ENCODE measurements at places on chromosomes 13 and 19.

GRCh38 chr13:21673539-21673788 lies 2.6 kb downstream of the FGF9 start:
- no peak for DNase-seq

GRCh38 chr19:38924388-38924787 lies 6.2 kb downstream of the SARS2 start:
- no peak for DNase-seq

GRCh38 chr13:75784003-75784402 lies 147.9 kb downstream of the LMO7 start:
- no peak for DNase-seq

DNA sequence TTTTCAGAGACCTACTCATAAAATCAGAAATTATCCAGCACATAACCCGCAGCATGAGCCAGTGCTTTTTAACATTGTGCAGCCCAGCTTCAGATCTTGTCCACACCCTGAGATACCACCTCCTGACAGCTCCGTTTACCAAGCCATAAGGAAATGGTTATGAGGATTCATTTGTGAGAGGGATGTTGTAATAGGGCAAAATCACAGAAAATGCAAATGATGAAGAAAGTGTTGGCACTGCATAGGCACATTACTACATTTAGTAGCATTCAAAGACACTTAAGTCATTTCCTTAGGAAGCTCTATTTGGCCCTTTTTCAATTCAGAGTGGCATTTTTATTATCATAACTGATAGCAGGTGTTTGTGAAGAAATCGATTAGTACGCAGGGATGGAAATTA lies 277.5 kb downstream of the DNAJC15 start:
- DNase-seq = no peak

DNA sequence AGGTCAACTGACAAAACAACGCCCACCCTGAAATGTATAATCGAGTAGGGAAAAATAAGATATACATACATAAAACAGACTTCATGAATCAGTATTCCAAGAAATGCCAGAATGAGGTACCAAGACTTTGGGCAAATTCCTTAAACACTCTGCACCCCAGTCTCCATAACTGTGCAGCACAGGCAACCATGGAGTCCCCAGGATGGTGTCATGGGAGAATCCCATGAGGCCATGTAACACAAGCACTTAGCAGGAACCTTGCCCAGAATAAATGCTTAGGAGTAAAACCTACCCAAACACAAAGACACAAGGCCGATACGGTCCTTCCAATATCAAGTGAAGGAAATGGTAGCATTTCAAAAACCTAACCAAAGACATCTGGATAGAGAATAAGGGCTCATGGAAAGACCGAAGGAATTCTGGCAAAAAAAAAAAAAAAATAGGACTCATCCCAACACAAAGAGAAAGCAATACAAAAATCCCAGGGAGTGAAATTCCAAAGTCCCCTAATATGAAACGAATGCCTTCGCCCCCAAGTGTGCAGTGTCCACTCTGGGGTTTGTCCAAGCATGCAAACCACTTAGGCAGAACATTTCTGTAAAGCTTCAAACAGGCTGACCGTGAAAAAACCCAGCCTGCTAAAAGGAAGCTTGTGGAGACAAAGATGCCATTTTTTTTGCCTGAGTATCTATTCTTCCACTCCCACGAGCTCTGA lies 11.1 kb downstream of the ZC3H4 start:
- DNase-seq = no peak

DNA sequence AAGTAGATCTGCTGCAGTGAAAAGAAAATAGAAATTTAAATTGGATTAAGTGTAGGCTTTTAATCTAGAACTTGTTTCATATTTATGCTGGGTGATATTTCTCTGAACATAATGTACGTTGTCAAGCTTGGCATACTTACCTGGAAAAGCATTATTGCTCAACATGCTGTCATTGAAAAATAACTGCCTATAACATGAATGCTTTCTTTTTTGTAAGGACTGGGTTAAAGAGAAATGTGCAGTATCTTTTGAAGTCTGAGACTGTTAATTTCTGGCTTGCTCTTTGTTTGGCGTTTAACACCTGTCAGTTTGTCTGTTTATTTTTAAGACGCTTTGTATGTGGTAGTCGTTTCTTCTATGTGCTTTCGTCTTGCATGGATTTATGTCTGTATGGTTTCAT lies 175.2 kb downstream of the LMO7 start:
- DNase-seq = no peak

DNA sequence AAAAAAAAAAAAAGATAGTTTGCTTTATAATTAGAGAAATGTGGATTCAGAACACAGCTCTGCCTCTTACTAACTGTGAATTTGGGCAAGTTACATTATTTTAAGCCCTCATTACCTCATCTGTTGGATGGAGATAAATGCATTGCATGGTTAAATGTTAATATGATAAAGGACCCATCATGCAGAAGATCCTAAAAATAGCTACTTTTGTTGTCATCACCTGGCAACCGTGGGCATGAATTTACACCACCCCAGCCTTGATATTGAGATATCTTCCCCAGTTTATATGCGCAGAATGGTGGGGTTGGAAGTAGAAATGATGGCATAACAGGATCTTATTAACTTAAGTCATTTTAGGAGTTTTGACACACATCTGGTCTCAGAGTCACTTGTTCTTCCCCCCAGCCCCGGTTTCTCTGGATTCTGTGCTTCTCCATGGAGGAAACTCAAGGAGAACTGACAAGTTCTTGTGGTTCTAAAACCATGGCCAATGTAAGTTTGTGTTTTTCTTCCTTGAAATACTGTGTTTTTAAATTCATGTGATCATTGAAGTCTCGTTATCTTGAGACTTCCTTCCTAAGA lies 8.9 kb downstream of the ZNF546 start:
- DNase-seq = no peak

GRCh38 chr19:37309834-37310575 lies 60.9 kb upstream of the ZNF527 start:
- DNase-seq = no peak

DNA sequence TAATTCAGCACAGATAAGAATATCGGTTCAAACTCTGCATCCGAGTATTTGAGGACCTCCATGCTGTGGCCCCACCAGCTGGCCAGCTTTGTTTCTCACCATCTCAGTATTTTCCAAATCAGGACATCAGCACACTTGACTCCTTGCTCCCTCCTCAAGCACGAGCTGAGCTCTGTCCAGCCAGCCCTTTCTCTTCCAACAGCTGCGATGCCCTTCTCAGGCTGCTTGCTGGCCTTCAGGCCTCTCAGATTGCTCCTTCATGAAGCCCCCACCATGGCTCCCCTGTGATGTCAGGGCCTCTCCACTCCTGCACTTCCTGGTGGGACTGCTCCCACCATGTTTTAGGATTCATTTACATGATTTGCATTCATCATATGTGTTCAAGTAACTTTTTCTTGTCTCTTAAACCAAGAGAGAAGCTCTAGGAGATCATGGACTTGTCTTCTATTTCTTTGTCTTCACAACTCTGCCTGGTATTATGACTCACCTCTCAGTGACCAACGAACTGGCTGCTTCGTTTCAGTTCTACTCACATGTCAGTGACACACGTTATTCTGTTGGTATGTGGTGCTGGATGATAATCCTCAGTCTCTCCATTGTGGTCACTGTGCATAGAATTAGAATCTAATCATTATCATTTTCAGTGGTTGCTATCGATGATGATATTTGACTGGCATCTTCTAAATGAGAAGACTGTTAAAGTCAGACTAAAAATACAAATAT lies 471.7 kb downstream of the EFNB2 start:
- no peak for DNase-seq

GRCh38 chr13:113864273-113864890 lies 506 bp upstream of the GAS6 start:
- DNase-seq = no peak

DNA sequence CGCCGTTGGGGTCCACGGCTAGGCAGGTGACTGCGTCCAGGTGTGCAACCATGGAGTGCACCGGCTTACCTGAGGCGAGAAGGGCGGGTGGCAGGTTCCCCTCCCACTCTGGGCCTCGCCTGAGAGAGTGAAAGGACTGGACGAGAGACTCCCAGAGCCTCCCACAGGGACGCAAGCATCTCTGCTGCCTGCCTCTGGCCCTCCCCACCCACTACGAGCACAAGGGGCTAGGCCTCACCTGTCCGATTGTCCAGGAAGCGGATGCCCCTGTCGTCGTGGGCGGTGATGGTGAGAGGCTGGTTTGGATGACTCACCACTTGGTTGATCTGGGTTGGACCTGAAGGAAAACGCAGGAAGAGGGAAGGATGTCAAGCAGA lies 5.1 kb upstream of the PRKD2 start:
- no peak for DNase-seq

GRCh38 chr13:45327253-45327955 lies 13.6 kb downstream of the TPT1 start:
- DNase-seq = no peak

DNA sequence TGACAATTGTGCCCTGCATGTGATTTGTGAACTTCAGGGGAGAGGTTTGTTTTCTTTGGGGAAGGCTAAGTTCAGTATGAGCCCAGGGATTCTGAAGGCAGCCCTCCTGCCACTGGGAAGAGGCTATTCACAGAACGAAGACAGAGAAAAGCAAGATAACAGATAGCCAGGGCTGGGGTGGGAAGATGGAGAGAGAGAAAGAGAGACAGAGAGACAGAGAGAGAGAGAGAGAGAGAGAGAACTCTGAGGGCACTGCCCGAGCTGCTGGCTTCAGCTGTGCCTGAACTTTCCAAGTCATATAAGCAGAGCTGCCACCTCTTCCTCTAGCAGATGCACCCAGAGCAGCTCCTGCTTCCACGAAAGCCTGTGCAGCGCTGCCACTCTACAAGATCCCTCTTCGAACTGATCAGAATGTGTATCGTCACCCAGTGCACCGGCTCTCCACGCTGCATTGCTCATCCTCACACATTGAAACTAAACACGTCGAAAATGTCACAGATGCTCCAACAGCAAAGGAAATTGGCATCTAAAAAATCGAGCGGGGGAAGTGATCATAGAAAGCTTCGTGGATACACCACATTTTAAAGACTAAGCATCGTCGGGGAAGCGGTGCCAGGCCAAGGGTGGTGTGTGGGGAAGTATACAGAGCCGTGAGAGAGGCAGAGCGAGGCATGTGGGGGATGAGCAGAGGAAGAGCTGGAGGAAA lies 81.8 kb upstream of the SIAH3 start:
- DNase-seq = no peak

GRCh38 chr19:38977445-38978325 lies 2.1 kb upstream of the FBXO17 start:
- no peak for DNase-seq

- no peak for DNase-seq
Observed at GRCh38 chr19:35194012-35194984, 34.2 kb downstream of the FAM187B start.

- DNase-seq = no peak
Observed at GRCh38 chr13:53127373-53127772, 98.8 kb downstream of the OLFM4 start.

DNA sequence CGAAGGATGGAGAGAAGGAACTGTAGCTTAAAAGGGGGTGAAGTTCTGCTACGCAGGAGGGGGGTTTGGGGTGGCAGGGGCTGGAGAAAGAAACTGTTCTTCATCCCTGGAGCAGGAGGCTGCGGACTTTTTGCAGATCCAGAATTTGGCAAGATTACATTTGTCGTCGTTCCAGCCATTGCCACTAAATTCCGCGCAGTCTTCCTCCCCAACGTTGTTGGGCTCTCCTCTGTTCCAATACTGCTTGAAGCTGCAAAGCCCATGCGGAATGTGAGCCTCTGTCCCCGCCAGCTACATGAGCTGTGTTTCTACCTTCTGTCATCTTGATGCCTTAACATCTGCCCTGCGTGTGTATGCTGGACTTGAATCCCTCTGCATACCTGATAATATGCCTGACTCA lies 4.3 kb downstream of the CD209 start:
- no peak for DNase-seq

- no peak for DNase-seq
Observed at GRCh38 chr19:6725513-6726231, 5.2 kb upstream of the C3 start.

- no peak for DNase-seq
Observed at GRCh38 chr19:38524369-38524768, 90.9 kb downstream of the RYR1 start.

GRCh38 chr13:25775986-25776385 lies 275.8 kb downstream of the SHISA2 start:
- DNase-seq = no peak

- DNase-seq = no peak
Observed at GRCh38 chr13:99959540-99960230, 11.9 kb downstream of the ZIC5 start.

DNA sequence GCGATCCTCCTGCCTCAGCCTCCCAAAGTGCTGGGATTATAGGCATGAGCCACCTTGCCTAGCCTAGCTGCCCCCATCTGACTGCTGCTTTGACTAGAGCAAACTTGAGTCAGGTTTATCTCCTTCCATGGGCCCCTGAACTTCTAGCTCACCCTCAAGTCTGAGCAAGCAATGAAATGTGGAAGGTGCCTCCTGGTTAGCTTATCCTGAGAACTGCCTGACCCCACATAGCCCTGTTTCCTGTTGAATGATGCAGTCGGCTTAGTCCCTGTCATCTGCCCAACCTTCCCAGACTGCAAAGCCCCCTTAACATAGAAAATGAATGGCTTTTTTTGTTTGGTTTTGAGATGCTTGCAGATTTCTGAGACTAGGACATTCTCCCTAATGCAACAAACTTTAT lies 8.9 kb upstream of the TMEM160 start:
- DNase-seq = no peak

DNA sequence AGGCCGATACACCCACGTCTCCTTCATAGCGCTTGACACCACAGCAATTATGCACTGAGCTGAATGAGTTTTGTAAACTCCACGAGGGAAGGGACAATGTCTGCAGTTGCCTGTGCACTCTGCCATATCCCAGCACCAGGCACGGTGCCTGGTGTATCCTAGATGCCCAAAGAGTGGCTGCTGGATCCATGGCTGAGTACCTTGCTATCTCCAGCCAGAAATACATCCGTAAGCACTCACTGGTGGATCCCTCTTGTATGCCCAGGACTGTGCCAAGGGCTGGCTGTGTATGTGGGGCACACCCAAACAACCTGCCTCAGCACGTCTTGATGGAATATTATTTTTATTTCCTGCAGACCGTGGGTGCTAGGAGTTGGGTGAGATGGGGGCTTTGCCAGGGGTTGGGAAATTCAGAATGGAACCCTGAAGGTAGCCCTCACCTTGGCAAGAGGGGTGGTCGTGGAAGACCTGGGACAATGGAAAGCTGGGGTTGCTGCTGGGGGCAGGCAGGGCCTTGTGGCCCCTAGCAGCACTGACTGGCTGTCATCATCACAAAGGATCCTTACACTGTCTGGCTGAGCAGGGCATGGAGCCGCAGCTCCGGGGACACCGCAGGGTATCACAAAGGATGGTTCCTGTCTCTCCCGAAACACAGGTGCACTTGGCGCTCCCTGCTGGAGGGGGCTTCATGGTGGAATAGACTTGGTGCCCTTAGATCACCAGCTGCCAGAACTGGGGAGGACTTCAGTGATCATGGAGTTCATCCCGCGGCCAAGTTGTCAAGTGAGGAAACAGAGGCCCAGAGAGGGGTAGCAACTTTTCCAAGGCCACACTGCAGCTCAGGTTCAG lies 131.3 kb downstream of the URI1 start:
- DNase-seq = no peak

DNA sequence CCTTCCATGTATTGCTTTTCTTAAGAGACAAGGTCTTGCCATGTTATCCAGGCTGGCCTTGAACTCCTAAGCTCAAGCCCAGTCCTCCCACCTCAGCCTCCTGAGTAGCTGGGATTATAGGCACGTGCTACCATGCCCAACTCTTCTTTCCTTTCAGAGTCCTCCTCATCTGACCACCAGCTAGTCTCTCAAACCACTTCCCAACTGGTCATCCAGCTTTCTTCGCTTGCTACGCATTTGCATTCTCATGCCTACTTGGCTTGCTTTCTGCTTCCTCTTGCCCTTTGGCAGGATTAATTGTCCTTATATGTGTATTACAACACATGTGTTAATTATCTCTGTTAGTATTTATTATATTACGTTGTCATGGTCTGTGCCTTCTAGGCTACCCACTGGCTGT lies 6.3 kb downstream of the GPR18 start:
- no peak for DNase-seq

Data from activated gamma-delta T cell (primary cell).